ENCODE measurements at places on chromosomes 1 and 21.

DNA sequence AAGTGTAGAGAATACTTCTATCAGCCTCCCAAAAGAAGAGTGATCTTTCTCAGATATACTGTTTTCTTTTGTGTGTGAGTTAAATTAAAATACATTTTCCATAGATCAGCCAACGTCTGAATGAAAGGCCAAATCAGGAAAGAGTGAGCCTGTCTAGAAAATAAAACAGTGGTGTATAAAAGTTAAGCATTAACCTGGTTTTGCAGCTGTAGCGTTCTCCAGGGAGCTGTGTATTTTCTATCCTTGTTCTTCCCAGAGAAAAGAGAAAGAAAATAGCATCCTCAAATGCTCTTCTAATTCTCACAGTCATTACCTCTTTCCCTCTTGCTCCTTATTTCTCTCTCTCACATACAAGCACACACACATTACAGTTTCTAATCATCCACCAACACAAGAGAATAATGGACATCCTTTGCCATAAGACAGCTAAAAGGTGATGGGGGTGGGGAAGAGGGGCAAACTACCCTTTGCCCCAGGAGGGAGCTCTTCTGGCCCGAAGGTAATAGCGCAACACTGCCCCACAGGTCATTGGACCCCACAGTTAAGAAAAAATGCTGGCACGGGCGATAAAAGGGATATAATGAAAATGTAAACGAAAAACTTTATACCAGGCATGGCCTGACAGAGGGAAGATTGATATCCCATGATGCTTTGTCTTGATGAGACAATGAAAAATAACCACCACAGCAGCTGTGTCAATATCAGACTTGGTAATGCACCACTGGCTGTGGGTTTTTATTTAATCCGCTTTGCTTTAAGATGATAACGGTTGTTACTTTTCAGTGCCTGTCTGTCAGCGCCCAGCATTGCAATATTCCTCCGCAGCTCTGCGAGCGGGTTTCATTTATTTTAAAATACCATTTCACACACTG is 150.3 kb downstream of the NUF2 start:
- peak; percentile 90 for DNase-seq

DNA sequence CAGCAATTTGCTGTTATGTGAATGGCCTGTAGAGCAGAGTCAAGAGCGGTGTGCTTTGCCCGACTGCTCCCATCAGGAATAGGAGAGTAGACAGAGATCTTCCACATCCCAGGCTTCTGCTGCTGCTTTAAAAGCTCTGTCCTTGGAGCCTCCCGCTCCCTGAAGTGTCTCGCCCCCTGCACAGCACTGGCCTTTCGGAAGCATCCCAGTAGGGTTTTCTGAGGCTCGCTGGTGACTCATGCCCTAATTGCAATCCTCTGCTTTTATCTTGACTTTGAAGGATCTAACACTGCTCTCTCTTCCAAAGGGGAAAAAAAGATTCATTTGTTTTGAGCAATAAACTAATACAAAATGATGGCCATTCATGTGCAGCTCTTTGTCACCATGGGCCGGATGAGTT is 13.3 kb upstream of the CD101 start:
- no peak for DNase-seq

GRCh38 chr1:207948536-207949250 is 37.8 kb upstream of the CD34 start:
- DNase-seq, result no peak

DNA sequence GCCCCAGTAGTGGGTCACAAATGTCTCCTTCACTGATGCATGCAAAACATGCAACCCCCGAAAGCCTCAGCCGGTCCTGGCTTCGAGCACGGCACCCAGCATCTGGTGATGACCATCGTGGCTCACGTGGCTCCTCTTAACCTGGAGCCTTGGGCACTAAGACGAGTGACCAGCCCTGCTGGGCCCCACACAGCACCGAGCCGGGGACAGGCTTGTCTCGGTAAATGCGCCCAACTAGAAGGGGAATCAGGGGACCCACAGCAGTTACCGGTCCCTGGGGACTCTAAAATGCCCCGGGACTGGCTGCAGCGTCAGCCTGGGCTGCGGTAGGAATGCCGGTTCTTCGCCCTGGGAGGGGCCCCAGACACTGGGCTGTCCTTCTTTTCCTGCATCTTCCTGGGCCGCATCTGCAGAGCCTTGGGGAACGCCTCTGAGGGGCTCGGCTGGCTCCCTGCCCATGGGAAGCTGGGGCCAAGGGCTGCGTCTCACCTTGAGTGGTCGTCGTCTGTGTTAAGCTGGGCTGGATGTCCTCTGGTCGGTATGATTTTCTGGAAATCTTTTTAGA is 13.1 kb upstream of the TTC34 start:
- no peak for DNase-seq

DNA sequence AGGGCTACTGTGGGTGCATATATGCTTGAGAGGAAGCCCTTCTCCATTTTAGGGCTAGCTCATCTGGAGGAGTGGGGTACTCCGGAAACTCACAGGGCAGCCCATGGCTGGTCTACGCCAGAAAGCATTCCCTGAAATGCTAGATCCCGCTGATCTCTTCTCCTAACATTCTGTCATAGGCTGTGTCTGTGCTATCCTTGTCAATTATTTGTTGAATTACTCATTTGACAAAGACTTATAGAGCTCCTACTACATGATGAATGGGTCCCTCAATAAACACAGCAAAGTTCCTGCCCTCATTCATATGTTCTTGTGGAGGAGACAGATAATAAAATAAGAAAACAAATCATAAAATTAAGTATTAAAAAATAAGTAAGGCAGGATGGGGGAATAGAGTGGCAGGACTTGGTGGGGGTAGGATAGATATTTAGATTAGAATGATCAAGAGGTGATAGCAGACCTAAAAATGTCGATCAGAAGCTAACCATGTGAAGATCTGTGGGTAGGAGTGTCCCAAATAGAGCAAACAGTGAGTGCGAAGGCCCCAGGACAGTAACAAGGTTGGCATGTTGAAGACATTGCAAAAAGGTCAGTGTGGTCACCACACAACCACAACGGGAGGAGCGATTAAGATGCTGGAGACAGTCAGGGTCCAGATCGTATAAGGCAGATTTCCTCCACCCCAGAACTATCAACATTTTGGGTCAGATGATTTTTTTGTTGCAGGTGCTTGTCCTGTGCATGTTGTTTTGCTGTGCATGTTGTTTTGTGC is 13.2 kb downstream of the NGF start:
- no peak for DNase-seq

- DNase-seq, result no peak
Measured at GRCh38 chr1:158972841-158973240, 36.9 kb upstream of the IFI16 start.

DNA sequence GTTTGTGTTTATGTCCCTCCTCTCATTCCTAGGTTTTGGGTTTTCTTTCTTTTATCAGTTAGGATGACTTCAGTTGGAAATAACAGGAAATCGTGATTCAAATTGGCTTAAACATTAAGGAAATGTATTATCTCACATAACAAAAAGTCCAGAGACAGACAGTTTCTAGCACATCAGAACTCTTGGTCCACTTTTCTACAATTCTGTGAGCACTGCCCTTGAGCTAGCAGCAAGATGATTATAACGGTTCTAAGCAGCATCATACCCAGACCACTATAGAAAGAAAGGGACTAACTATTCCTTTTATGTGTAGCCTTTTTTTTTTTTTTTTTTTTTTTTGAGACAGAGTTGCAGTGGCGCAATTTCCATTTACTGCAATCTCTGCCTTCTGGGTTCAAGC is 18.9 kb downstream of the FCGR2B start:
- DNase-seq, result no peak

GRCh38 chr1:113451710-113452109 is 61.4 kb downstream of the MAGI3 start:
- DNase-seq, result no peak

- DNase-seq, result no peak
Measured at GRCh38 chr1:108590957-108591356, 31.1 kb downstream of the EEIG2 start.

DNA sequence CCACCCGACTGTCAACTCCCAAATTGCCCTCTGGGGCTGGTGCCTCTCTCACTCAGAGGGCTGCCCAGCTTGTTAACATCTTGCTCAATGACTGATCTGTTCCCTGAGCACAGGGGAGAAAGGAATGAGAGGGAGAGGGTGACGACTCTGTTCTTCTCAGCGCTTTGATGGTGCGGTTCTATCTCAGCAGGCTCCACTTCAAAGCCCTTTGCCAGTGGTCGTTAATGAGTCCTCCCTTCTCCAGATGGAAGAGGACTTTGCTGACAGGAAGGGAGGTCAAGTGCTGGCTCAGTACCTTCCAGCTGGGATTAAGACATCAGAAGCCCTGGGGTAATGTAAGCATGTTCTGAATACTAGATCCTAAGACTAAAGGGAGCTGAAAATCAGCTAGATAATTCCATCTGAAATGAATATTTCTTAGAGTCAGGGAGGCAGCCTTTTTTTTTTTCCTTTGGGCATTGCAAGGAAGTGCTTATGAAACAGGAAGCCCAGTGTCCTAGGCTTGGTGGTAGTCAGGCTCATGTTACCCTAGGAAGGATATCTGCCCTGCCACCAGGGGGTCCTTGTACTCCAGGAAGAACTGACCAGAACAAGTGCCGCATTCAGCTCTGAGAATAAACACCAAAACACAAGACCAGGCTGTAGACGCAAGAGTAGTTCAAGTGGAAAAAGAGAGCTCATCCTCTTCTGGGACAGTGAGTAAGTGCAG is 4.7 kb downstream of the FMOD start:
- DNase-seq, result no peak

GRCh38 chr1:238319957-238320356 is 429.2 kb upstream of the ZP4 start:
- no peak for DNase-seq

DNA sequence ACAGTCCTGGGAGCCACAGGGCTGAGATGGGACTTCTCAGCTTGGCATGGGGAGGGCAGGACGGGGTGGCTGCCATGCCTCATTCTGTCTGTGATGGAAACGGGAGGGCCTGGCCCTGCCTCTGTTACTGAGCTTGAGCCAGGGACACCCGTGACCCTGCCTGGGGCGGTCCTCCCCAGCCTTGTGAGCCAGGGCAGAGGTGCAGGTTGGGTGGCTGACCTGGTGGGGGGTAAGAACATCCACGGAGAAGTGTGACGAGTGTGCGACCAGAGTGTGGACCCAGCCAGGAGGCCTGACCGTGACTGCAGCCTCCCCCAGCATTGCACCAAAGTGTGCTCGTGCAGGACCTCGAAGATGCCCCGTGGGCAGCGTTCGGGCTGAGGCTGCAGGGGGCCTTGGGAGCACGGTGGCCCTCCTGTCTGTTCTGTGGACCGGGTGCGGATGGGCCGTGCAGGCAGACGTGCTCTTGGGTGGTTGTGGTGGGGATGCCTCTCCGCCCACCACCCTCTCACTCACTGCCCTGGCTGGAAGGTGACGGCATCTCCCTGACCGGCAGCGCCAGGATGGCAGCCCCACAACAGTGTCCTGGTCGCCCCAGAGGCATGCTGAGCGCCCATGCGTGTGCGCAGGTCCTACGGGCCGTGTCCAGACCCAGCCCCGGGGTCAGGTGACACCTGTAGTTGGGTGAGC is 45.4 kb downstream of the SKI start:
- DNase-seq, result no peak

DNA sequence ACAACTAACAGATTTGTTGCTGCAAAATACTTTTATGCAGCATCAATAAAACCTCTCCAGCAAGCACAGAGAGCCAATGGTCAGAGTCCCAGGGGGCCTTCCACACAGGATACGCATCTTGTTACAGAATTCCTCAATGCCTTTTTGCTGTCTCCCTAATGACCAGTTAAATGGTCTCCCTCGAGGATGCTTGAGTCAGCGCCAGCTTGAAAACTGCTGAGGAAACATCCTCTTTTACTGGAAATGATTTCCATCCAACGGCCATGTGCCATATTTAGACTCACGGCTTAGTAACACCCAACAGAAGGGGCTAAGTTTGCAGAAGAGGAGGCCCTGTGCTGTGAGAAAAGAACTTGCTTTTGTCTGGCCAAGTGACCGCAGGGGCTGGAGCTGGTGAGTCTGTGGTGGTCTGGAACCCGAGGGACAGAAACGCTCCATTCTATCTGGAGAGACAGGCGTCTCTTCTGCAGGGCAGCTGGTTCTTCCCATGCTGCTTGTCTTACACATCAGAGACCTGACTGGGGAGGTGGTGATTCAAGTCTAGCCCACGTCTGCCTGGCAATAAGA is 496.4 kb downstream of the SETD4 start:
- peak; percentile 22 for DNase-seq

DNA sequence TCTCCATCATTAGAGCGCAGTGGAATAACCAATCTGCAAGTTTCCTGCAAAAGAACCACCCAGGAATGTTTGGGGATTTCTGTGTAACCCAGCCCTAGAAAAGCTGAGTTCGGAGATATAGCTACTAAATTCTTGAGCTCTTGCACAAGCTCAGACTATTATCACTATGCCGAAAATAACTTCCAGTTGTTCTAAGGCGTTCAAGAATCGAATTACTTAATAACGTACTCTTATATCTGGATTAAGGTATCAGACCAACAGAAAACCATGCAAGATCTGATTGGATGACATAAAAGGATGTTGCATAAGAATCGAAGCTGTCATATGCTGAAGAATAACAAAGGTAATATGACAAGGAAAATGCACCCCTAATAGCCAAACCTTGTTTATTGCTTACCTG is 7.5 kb upstream of the LAMC2 start:
- no peak for DNase-seq

DNA sequence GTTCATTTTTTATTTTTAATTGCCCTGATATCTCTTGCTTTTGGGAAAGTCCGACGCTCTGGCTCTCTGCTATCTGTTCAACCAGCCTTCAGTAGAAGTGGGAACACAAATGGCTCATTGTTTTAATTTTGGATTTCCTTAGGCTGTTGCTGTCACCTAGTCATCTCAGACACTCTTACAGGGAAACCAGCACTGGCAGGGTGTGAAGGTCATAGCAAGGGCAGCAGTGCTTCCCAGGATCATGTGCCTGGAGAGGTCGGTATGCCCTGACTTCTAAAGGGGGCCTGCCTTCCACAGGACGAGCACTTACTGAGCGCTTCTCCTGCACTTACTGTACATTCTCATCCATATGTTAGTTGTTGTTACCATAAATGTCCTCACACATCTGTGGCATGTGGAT is 224.2 kb downstream of the DISC1 start:
- DNase-seq, result no peak

DNA sequence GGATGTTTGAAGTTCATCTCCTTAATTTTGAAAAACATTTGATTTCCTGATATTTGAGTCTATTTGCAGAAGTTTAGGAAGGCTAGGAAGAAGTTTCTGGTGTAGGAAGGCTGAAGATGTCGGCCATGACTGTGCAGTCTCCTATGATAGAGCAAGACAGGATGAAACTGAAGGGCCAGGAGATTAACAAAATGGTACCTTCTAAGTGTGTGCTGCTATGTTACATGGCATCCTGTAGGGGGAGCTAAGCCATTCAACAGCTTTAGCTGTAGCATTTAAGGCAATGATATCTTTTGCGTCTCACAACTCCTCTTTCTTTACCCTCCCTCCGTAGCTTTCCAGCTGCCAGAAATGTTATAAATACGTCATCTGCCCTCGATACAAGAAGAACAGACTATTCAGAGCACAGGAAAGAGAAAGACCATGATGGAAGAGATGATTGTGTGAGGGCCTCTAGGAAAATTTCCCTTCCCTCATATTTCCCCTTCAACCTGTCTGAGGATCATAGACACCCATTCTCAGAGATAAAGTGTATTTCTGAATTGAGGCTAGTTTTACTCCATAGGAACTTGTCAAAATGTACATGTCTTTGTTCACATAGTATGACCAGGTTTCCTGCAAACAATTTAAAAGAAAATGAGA is 61.1 kb downstream of the XCL1 start:
- no peak for DNase-seq

GRCh38 chr1:209549443-209550205 is 33.9 kb upstream of the CAMK1G start:
- DNase-seq, result peak; percentile 34

GRCh38 chr1:231934797-231935196 is 308.2 kb downstream of the DISC1 start:
- DNase-seq, result no peak

All from NCI-H1417 treated with DMSO at 0.1 percent for 48 hours (cell line).